ENCODE measurements at places on chromosomes 11 and 22.

GRCh38 chr22:28570696-28571373 lies 108.8 kb downstream of the TTC28 start:
- no peak for DNase-seq

DNA sequence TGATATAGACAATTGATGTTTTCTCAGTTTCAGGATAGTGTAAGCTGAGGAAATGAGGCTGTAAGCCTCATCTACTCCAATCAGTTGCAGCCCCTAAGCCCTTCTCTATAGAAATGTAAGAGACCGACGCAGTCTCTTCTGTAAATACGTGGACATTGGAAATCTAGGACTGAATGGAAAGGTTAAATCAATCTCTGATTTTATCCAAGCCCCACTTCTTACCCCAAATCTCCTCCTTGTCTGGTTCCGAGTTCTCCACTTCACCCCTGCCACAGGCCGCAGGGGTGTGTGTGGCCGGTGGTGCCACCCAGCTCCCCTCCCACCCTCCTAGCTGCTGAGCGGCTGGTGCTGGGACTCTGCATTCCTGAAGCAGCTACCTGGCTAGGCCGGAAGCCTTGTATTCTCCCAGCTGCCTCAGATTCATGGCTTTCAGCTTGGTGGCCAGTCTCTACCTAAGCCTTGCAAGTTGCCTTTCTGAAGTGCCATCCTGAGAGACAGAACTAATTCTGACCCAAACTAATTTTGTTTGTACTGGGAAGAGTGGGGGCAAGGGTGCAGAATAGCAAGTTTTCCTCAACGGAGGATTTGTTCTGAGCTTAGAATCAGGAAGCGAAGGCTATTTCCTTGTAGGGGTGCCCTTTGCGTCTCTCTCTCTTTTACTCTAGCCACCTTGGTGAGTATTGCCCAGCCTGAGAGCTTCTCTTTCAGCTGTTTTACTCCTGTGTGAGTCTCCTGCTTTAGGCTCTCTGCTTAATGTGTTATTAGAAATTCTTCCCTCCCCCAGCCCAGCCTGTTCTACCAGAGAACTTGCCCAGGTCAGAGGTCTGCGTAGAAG lies 749 bp downstream of the VWA5A start:
- no peak for DNase-seq

GRCh38 chr22:45157907-45158306 lies 5.8 kb upstream of the NUP50 start:
- DNase-seq = no peak

GRCh38 chr11:93526346-93526633 lies 16.9 kb downstream of the SMCO4 start:
- DNase-seq = no peak

- DNase-seq = no peak
Measured at GRCh38 chr22:50305393-50305922, 2.0 kb downstream of the PLXNB2 start.

GRCh38 chr22:43996981-43997265 lies 27.2 kb upstream of the PARVB start:
- DNase-seq = no peak

DNA sequence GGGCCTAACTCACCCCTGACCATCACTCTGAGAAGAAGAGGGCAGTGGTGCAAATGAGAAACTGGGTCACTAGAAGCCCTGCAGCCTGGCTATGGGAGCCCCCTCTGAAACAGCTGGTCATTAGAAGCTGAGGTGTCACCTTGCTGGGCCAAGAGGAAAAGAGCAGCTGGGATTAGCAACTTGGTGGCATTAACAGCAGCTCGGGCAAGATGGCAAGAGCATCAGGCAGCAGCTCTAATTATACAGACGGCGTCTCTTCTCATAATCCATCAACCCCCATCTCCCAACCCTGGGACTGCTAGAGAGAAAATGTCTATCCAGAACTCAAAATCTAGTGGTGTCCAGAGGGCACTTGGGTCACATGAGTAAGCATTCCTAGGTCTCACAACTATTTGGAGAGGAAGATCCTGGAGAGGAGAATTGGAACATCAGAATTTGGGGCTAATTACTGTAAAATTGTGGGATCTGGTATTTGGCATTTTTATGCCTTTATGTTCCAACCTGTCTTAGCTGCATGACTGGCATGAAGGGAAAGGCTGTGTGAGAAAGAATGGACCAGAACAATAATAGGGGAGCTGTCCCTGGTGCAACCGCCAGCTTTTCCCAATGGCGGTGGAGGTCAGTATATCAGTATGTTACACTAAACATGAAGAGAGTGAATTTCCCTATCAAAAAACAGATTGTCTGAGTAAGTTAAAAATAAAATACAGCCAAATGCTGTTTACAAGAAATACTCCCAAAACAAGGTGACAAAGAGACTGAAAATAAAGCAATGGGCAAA lies 7.6 kb upstream of the LMO1 start:
- no peak for DNase-seq

- DNase-seq = no peak
Measured at GRCh38 chr22:49803134-49803533, 24.5 kb downstream of the BRD1 start.

DNA sequence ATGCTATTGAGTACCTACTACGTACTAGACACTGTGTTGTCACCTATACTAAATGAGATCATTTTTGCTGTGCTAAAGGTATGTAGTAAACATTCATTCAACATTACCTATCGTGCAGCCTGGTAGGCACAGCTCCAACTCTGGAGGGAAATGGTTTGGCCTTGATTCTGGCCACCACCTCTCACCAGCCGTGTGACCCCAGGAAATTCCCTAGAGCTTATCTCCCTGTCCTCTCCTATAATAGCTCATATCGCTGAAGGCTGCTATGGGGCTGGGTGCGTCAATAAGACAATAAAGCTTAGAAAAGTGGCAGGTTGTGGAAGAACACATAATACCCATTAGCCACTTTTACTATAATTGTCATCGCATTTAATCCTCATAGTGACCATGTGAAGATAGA lies 107.5 kb downstream of the MYO18B start:
- DNase-seq = no peak

GRCh38 chr11:2932850-2933251 lies 3.6 kb upstream of the PHLDA2 start:
- DNase-seq = no peak

- DNase-seq = no peak
Measured at GRCh38 chr11:118633319-118633690, 25.9 kb downstream of the PHLDB1 start.

DNA sequence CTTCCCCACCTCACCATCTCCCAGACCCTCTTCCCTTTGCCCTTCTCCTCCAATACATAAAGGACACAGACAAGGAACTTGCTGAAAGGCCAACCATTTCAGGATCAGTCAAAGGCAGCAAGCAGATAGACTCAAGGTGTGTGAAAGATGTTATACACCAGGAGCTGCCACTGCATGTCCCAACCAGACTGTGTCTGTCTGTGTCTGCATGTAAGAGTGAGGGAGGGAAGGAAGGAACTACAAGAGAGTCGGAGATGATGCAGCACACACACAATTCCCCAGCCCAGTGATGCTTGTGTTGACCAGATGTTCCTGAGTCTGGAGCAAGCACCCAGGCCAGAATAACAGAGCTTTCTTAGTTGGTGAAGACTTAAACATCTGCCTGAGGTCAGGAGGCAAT lies 58.2 kb downstream of the TIMP3 start:
- DNase-seq = no peak

DNA sequence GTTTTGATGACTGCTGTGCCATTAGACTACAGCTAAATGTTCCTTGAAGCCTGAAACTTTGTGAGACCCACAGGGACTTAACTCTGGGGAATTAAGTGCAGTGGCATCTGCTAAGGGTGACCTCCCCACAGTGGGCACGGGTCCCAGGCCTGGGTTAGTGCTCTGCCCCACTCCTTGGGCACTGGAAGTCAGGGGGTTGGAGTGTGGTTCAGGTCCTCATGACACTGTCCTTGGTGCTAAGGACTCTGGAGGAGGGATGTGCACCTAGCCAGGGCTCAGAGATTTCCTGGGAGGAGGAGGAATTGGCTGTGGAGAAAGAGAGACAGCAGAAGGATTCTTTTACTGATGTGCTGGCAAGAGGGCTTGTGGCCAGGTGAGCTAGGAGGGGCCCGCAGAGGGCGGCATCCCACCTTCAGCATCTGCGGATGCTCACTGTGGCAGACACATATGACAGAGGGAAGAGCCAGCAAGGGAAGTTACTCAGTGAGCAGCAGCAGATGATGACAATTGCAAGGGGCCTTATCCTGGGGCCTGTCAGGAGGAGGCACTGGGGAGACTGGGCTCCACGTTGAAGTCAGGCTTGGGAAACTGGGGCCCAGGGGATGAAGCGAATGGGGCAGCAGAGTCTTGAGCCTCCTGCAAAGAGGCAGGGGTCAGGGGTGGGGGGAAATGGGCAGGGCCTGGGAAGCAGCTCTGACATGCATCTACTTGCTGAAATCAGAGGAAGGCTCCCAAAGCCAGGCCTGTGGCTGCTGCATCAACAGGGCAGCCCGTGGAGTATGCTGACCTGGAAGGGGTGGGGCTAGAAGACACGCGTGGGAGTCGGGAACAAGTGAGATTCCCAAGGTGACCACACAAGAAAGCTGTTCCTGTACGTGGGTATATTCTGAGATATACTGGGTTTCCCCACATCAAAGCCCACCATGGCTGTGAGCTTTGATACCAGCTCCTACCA lies 144.0 kb downstream of the MPPED1 start:
- no peak for DNase-seq

- no peak for DNase-seq
Measured at GRCh38 chr22:41919357-41920224, 4.7 kb upstream of the SHISA8 start.

DNA sequence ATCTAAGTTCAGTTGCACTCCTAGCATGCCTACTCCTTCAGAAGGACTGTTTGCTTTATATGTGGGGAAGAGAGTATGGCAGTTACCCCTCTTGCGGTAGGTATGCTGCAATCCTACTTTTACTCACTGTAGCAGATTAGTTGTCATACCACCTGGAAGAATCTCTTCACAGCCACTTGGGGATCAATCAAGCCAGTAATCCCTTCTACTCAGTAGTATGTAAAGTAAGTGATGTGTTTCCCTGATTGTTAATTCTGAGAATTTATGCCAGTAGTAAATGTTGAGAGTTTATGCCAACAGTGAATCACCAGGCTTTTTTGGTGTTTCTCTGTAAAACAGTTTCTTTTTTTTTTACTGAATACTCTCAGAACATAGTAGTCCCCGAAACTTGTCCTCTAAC lies 34.4 kb downstream of the PRMT3 start:
- DNase-seq = no peak

- DNase-seq = no peak
Measured at GRCh38 chr11:8220261-8221045, 43.2 kb downstream of the LMO1 start.

- no peak for DNase-seq
Measured at GRCh38 chr11:103898065-103898464, 138.4 kb upstream of the DDI1 start.

DNA sequence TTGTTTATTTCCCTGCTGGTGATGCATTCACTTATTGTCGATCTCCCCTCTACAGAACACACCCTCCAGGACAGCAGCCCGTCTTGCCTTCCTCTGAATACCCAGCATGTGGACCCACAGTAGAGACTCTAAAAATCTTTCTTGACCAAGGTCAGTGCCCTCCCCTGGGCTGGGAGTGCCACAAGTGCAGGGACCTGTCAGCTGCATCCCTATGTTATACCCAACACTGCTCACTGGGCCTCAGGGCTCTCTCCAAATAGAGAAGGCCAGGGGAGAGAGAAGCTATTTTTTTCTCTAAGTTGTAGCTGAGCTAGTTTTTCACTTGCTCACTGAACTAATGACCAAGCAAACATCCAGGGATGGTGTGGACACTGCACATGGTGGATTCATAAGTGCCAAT lies 9.8 kb downstream of the KCNJ1 start:
- DNase-seq = no peak

GRCh38 chr11:11072067-11072466 lies 214.2 kb upstream of the ZBED5 start:
- DNase-seq = no peak

Measured in stimulated activated CD8-positive, alpha-beta memory T cell treated with anti-CD3 and anti-CD28 coated beads, Interleukin-2, amount 100 ng/mL, for 1 hour (primary cell).